Stimulated activated CD8-positive, alpha-beta memory T cell treated with anti-CD3 and anti-CD28 coated beads, Interleukin-15, amount 100 ng/mL, for 24 hours (primary cell): ENCODE measurements at places on chromosomes 2 and 18.

GRCh38 chr18:9147440-9148202, 11.0 kb downstream of the ANKRD12 start:
- no peak for DNase-seq

DNA sequence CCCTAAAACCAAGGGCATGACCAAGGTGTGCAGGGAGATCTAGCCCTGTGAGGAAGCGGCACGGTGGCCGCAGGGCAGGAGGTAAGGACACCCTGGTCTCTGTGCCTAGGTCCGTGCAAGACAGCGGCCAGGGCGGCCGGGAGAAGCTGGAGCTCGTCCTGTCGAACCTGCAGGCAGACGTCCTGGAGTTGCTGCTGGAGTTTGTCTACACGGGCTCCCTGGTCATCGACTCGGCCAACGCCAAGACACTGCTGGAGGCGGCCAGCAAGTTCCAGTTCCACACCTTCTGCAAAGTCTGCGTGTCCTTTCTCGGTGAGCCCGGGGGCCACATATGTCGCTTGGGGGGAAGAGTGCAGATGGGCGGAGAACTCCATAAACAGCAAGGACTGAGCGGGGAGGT, 235.4 kb downstream of the ATAD2B start:
- DNase-seq: no peak

GRCh38 chr2:126761981-126762878, 106.3 kb downstream of the GYPC start:
- no peak for DNase-seq

DNA sequence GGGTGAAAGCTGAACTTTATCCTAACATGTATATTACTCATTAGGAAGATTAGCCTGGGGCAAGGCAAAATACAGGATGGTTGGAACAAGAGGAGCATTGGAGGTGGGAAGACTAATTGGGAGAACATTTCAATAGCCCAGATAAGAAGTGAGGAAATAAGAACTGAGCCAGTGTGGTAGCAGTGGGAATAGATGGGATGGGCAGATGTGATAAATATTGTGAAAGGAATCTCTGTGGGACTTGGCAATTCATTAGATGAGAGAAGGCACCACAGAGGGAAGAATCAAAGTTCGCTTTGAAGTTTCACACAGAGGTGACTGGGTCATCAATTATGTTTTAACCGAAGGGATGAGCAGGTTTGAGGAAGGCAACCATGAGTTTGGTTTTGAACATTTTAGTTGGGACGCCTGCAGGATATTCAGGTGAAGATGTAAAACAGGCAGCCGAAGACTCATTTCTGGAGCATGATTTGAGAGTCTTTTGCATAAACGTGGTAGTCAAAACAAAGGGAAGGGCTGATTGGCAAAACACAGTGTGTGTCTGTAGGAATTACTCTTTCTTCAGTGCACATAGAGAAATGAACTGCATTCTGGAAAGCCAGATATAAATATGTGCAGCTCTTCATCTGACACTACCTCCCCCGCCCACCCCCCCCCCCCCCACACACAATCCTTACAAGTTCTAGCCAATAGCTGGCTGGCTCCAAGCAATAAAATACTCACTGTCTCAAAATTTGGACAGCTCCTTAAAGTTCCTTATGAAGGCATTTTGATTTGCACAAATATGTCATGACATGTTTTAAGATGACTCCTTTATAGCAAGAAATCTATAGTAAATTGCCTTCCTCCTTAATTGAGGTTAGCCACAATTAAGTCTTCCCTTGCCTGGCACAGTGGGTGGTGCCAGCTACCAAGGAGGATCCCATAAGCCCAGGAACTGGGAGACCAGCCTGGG, 1.9 kb upstream of the SLC1A4 start:
- DNase-seq: no peak

GRCh38 chr2:209141142-209141541, 282.7 kb upstream of the MAP2 start:
- DNase-seq: no peak

- no peak for DNase-seq
Measured at GRCh38 chr18:49359732-49360444, 100.6 kb downstream of the DYM start.

DNA sequence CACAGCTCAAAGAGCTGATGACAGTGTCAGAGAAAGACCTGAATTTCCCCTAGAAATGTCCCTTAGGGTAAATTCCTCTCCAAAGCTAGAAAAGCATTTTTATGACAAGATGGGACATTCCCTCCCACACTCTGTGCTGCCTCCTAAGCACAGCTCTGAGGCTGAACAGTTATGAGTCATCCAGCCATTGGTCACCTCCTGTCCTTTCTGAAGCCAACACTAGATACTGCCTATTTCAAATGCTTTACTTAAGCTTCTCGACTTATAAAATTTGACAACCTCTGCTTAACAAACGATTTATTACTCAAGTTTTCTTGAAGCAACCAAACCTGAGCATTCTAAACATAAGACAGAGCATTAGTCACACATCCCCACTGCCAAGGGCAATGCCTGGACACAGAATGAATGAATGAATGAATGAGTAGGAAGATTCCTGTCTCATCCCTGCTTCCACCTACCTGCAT, 35.4 kb downstream of the B4GALT6 start:
- DNase-seq: no peak

- no peak for DNase-seq
Measured at GRCh38 chr2:157523270-157524247, 79.7 kb upstream of the CYTIP start.

GRCh38 chr2:156394033-156394741, 42.0 kb upstream of the GPD2 start:
- DNase-seq: no peak

DNA sequence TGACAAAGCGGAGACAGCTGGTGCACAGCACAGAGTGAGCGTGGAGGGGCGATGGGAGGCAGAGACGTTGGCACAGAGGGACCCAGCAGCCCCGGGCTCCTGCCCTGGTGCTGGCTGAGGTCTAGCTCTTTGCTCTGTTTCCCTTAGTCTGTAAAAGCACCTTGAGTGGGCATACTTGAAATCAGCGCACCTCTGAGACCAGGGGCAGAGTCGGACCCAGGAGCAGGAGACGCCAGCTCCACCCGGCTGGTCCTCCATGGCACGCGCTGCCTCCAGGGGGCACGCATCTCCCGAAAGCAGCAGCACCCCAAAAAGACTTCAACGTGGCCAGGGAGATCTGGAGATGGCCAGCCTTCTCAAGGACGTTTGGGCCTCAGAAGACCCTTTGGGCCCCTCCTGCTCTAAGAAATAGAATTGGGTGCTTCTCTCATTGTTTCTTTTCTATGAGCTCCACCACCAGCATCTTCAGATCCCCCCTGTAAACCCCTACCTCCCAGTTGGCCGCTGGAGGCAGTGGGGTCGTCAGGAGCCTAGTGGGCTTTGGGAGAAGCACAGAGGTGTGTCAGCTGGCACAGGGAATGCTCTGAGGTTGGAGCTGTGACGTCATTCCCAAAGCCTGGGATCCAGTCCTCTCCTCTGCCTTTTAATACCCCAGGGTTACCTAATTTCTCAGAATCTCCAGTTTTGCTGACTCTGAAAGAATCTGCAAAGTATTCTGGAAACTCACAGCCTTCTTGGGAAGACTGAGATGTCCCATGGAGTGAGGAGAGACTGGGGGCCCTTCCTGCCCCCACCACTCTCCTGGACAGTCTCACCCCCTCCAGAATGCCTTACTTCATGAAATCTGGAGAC, 58.9 kb downstream of the CIB4 start:
- no peak for DNase-seq

- no peak for DNase-seq
Measured at GRCh38 chr2:37753758-37754157, 82.3 kb upstream of the CDC42EP3 start.

DNA sequence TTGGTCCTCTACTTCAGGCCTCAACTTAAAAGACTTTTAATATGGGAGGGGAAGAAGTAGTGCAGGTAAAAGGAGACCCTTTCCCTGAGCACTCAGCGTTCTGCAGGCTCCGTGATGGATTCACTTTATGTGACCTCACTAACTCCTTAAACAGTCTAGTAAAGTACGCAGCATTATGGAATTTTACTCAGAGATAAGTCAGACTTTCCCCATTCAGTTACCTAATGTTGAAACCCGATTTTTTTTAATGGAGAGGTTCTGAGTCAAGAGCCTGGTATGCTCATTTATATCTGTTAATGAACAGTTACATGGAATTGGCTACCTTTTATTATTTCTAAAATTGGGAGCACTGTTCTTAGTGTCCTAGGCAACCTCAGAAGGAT, 34.1 kb downstream of the RASGRP3 start:
- no peak for DNase-seq

DNA sequence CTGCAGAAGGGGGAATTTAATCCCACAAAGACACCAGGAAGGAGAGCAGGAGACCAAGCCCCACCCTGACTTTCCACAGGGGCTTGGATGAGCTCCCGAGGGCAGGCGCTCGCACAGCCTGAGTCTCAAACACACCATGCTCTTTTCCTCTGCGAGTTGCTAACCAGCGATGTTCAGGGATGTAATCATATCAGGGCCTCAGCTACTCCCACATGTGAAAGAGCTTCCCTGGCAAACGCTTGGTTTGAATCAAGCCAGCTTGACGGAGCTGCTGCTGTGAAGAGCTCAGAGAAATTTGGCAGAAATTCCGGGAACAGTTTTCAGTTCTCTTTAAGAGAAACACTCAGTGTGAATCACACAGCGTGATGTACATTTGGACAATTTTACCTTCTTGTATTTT, 385.8 kb downstream of the GALR1 start:
- DNase-seq: no peak

GRCh38 chr2:12560618-12561017, 156.1 kb upstream of the TRIB2 start:
- no peak for DNase-seq

- DNase-seq: no peak
Measured at GRCh38 chr2:136407117-136407951, 289.4 kb upstream of the CXCR4 start.

GRCh38 chr18:59189746-59190145, 30.2 kb upstream of the GRP start:
- DNase-seq: no peak

DNA sequence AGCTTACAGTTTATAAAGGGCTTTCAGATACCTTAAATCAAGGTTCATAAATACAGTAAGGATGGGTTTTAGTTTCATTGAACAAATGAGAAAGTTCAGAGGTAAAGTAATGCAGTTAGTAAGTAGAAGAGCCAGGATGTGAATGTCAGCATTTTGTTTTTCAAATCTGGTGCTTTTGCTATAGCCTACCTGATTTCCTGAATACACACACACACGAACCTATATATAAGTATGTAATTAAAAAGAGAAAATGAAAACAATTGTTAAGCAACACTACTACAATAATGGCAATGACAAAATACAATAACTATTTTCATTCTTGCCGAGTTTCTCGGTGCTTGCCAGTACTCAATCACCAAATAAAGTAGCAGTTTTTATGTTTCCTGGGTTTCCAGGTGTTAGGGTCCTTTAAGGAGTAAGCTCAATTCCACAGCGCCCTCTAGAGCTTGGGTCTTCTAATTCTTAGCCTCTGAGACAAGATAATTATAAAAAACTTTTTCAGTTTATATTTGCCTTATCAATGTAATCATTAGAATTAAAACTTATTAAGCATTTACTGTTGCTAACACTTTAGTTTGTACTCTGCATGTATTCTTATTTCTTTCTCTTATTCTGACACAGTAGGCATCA, 512.9 kb upstream of the ACVR2A start:
- DNase-seq: peak; percentile 2

DNA sequence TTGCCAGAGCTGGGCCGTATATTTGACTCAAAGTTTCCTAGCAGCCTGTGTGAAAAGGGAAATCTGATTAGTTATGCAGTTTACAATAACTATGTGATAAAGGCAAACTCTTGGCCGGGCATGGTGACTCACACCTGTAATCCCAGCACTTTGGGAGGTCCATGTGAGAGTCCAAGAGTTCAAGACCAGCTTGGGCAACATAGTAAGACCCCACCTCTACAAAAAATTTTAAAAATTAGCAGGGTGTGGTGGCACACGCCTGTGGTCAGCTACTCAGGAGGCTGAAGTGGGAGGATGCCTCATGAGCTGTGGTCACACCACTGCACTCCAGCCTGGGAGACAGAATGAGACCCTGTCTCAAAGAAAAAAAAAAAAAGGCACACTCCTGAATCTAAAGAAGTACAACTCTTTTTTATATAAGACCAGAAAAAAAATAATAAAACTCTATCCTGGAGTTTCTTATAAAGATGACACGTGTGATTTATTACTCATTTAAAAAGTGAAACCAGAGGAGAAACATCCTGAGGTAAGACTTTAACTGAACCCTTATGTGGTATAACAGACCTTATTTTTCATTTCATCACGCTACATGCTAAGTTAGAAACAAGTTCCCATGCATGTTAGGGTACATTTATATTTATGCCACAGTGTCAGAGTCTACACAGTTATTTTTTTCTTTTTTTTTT, 32.6 kb upstream of the KCMF1 start:
- no peak for DNase-seq

DNA sequence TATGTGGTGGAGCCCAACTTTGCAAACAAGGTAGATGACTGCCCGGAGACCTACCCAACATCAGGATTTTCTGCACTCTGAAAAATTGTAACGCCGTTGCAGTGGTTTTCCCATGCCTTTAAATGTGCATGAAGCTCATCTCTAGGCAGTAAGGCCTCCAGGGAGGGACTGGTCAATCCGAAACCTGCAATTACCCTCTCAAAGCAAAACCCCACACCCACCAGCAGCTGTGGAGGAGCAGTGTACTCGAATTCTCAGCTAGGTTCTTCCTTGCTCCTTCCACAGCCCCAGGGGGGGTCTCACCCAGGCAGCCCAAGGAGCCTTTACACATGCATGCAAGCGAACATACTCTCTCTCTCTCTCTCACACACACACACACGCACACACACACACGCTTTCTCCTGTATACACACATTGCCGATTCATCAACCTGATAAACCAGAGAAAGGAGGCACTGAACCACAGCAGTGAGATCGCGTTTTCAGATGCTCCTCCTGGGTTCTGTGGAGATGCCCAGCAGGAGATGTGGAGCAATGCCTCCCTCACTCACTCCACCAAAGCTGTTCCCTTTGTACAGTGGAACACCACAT, 109.2 kb downstream of the VIT start:
- DNase-seq: no peak

GRCh38 chr2:174667250-174667860, 69.8 kb upstream of the WIPF1 start:
- no peak for DNase-seq

DNA sequence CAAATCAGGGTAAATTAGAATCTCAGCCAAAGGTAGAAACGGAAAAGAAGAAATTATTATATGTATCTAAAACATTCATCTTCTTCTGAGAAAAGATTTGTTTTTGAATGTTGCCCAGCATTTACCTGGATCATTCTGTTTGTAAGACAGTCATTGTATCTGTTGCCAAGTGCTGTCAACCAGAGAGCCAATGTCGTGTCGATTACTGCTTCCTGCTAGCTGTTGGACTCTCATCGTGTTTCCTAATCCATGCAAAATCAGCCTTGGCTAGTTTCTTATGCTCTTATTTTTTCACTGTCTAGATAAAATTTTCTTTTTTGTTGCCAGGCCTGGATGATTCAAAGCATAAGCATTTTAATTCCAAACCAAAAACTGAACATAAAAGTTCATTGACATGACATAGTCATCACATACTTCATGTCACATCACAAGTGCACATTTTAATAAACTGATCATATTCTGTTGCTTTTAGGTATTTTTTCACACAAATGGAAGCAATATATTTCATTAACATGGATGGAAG, 202.3 kb downstream of the KCNH7 start:
- DNase-seq: no peak
